ENCODE measurements at places on chromosomes 7 and 10.

DNA sequence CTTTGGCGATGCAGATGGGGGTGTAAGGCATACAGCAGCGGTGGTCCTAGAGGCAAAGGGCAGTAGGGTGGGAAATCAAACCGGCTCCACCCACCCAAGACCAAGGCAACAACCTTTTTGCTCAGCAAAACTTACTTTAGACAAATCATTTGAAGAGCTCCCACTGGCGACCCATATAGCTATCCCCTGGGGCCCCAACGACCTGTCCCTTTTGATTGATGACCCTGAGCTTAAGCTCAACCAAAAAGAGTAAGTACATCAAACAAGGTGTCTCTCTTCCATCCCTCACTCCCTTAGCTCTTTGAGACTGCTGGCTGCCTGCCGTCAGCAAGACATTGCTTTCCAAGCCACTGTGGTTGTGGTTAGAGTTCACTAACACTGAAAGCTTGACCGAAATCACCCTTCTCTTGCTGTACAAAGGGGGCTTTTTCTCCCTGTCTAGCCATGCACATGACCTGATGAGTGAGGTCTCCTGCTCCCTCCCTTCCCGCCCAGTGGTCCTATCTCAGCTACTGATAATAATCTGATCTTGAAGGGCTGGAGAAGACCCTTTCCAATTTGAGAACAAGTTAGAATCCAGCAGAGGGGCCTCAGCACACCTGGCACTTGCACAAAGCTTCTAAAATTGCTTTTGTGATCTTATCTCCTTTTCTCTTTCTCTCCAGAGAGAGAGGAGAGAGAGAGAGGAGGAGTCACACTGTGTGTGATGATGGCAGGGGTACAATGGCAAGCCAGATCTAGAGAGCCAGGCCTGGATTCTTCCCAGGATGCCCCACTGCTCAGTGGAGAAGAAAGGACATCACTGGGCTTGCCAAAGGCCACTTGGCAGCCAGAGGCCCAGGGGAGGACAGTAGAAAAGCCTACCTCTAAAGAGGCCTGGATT is 42.2 kb downstream of the XPNPEP1 start:
- DNase-seq = no peak

- DNase-seq = no peak
Measured at GRCh38 chr7:41457832-41458437, 245.0 kb downstream of the INHBA start.

GRCh38 chr10:72220637-72221036 is 4.6 kb upstream of the ASCC1 start:
- DNase-seq = no peak

DNA sequence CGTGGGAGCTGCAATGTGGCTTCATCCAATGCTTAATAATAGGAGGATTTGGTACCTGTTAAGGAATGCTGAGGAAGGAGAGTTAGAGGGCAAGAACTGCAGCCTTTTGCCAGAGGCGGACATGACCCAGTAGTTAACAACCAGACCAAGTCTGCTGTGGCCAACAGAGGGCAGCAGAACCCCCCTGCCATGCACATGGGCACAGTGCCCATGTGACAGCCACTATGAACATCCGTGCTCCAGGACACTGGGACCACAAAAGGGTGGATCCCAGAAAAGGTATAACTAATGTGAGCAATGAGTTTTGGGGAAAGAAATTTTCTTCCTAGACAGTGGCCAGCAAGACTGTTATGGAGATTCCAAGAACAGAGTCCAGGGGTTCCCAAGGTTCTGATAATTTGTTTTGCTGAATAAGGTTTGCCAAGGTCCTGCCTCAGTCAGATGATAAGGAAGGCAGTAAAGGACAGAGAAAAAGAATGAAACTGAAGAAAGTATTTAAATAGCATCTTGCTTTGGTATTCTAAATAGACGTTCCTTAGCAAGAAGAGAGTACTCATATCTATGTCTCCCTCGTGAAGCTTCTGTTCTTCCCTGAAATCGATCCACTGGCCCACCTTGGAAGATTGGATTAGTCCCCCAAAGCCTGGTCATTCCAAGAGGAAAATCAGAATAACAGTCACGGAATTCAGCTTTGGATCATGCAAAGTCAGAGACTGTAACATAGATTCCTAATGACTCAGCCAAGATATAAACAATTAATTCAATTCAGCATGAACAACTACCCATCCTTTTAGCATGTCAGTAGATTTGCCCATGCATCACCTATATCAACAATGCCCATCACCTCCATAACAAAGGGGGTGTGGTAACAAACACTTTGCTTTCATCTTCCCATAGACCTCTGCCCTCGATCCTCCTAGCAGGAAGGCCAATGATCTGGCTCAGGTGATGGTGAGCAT is 56.0 kb downstream of the LGI1 start:
- no peak for DNase-seq

- no peak for DNase-seq
Measured at GRCh38 chr10:114507449-114507848, 103.1 kb upstream of the AFAP1L2 start.

DNA sequence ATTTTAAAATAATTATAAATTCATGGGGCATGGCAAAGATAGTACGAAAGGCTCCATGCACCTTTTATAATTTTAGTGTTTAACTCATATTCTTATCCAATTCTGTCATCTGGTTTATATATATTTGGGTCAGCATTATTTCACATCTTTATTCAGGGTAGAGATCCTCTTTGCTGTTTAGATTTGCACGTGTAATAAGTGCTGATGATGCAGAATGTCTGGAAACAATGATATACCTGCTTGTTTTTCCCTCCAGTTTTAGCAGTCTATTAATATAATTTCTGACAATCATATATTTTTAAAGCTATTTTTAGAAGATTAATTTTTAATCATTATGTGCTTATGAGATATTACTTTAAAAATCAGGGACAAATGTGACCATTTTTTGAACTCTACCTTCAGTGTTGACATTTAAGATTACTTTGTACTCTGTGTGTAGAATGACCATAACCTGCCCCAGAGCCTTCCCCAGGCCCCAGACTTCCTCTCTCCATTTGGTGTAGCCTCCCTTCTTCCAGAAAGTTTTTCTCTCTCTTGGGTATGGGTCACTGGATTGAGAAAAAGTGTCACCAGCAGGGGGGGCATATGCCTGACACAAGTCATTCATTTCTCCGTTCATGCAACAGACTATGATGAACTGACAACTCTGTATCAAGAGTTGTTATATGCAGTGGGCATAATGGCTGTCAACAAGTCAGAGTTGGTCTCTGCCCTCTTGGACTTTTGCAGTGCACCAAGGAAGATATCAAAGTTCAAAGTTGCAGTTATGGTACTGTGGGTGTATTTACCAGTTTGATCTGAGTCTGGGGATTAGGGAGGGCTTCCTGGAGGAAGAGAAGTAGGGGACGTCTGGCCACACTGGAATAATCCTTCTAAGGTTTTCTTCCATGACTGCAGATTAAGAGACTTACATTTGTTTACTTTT is 192.6 kb upstream of the CCDC6 start:
- no peak for DNase-seq

DNA sequence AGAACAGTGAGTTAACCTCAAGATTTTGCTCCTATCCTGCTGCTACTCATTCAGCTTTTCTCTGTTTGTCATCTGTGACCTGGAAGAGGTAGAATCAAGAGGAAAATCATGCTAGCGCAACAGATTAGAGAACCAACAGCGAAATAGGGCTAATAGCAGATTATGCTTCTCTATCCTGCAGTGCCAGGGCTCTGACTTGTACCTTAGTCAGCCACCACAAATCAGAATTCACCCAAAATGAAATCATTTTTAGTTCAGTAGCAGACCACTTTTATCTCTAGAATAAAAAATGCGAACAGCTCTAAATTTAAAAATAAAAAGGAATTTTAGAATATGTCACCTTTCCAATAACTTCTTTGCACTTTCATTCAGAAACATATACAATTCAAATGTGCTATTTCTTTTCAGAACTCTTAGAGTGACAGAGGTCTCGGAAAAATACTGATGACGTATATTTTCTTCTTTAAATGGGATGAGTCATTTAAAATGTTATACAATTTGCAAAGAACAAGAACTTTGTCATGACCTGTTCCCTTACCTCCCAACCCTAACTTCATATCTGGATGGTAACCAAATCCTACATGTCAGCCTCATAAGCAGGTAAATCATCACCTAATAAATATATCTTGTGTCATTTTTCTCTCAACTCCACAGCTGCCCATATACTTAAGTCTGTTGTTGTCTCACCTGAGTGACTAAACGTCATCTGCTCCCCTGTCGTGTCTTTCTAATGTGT is 896.4 kb downstream of the PCDH15 start:
- no peak for DNase-seq

DNA sequence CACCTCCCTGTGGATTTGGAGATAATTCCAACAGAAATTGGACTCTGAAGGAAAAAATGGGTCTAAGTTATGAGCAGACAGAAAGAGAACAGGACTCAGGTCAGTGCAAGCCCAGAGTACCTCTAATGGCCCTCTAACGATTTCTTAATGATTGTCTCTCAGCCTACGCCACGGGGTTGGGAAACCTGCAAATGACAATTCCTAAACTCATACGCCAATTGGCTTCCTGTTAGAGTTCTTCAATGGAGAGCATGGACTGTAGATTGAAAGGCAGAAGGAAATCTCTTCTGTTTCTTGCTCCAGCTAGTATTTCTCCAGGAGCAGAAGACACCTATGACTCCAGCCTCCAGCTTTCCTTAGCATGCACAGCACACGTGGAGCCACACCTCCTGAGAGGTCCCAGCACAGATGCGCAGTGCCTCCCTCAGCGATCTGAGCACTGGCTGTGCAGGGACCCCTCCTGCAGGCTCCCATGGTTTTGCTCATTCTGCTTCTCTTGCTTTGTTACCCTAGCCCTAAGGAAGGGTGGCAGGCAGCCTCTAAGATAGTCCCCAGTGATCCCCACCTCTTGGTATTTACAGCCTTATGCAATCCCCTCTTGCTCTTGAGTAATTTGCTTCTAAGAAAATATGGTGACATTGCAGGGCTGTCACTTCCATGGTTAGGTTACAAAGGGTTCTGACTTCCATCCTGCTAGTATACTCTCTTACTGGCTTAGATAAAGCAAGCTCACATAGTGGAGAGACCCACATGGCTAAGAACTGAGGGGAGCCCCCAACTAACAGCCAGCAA is 30.1 kb downstream of the DENND11 start:
- DNase-seq = no peak

- no peak for DNase-seq
Measured at GRCh38 chr7:16951483-16952080, 69.8 kb upstream of the AGR3 start.

Data from bone marrow (tissue), 2 donors.